Caco-2 (cell line): ENCODE measurements at places on chromosomes 16 and 17.

DNA sequence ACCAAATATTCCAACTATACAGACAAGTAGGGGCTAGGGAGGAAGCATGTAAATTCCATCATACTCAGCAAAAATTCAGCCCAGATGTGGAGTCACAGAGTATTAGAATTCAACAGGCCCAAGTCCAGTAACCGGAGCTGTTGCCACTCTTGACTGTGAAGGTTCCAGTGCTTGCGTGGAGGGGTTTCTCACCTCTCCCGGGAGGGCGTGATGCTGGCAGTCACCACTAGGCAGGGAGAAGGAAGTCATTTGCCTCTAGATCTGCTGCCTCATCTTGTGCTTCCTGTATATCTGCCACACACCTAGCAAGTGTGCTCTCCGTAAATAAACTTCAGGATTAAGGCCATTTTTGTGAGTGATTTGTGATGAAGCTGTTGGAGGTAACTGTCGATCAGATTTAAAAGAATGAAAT, 1.0 kb upstream of the CKLF start:
- DNase-seq: peak; percentile 78

DNA sequence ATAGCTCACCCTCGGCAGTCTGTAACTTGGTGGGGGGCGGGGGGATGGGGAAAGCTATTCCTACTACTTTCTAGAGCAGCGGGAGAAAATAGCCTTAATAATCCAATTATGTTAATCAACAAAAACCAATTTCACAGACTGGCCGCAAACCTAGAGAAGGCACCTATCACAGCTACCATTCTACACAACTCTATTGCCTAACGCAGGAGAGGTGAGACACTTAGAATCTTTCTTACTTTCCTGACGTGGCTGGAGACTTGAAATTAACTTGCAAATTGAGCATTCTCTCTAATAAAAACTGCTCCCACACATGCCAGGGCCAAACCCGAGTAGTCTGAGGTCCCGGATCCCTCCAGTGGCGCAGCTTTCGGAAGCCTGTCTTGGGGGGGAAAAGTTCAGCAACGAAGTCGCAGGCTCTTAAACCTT, 794 bp downstream of the SMG6 start:
- DNase-seq: no peak

GRCh38 chr16:58306327-58306726, 11.5 kb upstream of the PRSS54 start:
- no peak for DNase-seq

DNA sequence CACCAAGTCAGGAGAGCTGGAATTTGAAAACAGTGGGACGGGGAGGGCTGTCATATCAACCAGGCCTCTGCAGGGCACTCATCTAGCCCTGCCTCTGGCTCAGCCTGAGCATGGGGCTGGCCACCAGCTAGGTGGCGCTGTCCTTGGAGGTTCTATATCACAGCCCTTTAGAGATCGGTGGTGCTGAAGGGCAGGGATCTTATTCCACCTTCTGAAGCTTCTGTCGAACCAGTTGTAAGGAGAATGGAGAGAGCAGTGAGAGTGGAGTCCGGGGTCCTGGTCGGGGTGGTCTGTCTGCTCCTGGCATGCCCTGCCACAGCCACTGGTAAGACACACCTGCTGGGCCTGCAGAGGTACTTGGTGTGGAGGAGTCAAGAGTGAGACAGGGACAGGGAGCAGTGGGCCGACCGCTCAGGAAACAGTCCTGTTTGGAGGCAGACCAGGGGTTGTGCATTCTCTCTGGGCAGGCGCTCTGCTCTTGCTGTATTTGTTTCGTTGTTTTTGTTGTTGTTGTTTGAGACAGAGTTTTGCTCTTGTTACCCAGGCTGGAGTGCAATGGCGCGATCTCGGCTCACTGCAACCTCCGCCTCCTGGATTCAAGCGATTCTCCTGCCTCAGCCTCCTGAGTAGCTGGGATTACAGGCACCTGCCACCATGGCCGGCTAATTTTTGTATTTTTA, at the start of gene CES3:
Gene CES3 (plus strand): TSS at position 202 of the 680 bp plus-strand sequence. CDS start 42 bp downstream, at position 244.
- peak; percentile 83 for DNase-seq

GRCh38 chr16:66862023-66862520, 17.9 kb downstream of the CA7 start:
- DNase-seq: no peak

DNA sequence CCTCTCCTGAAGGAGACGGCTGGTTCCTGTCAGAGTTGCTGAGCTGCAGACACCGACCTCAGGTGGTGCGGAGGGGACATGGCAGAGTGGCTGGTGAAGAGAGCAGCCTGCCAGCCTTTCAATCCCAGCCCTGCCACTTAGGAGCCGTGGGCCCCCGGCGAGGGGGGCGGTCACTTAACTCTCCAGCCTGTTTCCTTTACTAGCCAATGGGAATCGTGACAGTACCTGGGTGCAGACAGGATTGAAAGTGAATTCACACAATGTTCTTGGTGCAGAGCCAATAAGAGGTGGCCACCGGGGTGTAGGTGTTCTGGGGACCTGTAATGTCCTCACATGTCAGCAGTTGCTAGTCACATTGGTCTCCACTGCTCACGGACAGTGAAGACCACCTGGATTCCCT, 13.5 kb downstream of the ACE start:
- DNase-seq: no peak

- DNase-seq: no peak
These were observed 139.3 kb downstream of the GAS7 start for GRCh38 chr17:10058921-10059683.

DNA sequence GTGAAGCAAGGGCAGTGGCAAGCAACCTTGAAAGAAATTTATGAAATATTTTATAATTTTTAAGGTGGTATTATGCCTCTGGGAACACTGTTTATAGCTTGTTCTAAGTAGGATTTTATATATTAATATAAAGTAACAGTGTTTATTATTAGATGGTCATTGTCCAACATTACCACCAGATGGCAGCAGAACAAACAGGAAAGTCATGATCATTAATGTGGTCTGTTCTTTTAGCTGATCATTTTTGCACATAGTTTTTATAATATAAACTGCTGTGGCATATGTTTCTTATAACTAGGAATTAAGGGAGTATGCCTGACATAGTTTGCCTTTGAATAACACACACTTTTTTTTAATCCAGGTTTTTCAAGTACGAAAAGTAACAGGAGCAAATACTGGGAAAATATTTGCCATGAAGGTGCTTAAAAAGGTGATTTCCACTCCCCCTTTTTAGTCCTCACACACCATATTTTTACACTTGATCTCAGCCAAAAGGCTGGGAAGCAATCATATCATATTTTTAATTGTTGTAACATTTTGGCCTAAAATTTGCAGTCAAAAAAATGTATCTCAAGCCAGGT, 21.4 kb downstream of the RPS6KB1 start:
- peak; percentile 50 for DNase-seq

DNA sequence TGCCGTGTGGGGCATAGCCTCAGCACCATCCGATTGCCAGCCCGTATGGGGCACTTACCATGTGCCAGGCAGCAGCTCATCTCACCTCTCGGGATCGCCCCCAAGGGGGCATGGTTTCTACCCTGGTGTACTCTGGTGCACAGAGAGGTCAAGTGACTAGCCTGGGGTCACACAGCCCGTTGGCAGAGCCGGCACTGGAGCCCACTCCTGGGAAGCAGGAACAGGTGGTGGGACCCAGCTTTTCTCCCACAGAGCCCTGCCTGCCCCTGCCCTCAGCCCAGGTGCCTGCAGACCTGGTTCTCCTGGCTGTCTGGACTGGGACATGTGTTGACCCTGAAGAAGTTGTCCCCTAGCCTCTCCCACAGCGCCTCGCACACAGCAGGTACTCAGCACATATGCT, 141.8 kb upstream of the CIBAR2 start:
- DNase-seq: no peak

DNA sequence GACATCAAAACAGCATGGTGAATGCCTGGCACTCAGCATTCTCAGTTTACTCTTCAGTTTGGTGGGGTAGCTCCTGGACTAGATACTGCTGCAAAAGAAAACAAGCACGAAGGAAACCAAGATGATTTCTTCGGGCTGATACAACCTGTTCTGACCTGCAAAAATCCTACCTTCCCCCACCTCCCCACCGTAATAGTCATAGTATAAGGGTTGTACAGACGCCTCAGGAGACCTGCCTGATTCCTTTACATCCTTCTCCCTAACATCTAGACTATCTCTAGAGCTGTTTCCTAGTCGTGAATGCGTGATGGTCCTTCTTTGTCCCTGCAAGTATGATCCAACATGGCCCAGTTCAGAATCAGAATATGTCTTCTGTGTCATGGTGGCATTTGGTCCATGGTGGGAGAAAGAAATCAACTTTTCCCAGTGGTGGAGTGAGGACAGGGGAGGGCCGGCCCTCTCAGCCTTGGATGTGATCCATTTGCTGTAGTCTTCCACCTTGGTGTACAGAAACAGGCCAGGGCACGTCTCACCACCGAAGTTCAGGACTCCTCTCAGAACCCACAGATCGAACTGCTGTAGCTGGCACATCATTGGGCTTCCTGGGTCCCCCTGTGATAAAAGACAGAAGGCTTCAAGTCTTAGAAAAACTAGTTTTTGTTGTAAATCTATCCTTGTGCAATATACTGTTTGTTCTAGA, 14.5 kb downstream of the PRSS54 start:
- DNase-seq: no peak

DNA sequence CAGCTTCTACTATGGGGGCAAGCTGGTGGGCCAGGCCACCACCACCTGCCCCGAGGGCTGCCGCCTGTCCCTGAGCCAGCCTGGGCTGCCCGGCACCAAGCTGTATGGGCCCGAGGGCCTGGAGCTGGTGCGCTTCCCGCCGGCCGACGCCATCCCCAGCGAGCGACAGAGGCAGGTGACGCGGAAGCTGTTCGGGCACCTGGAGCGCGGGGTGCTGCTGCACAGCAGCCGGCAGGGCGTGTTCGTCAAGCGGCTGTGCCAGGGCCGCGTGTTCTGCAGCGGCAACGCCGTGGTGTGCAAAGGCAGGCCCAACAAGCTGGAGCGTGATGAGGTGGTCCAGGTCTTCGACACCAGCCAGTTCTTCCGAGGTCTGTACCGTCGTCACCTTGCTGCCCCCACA, 19.5 kb downstream of the IRF8 start:
- DNase-seq: no peak

DNA sequence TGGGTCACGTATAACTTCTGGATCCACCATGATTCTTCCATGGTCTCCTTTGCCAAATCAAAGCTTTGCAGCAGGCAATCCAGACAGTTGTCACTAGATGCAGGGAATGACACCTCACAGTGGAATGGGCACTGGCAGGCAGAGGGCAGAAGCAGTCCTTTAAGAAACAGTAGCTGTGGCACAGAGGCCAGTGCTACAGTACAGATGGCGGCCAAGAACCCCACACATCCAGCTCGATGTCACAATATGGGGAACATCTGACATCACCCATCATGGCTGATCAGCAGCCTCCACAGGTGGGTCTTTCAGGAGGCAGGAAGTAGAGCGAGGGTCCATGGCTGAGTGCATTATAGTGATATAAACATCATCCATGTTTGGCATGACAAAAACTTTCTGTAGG, 18.8 kb upstream of the ERN1 start:
- no peak for DNase-seq

DNA sequence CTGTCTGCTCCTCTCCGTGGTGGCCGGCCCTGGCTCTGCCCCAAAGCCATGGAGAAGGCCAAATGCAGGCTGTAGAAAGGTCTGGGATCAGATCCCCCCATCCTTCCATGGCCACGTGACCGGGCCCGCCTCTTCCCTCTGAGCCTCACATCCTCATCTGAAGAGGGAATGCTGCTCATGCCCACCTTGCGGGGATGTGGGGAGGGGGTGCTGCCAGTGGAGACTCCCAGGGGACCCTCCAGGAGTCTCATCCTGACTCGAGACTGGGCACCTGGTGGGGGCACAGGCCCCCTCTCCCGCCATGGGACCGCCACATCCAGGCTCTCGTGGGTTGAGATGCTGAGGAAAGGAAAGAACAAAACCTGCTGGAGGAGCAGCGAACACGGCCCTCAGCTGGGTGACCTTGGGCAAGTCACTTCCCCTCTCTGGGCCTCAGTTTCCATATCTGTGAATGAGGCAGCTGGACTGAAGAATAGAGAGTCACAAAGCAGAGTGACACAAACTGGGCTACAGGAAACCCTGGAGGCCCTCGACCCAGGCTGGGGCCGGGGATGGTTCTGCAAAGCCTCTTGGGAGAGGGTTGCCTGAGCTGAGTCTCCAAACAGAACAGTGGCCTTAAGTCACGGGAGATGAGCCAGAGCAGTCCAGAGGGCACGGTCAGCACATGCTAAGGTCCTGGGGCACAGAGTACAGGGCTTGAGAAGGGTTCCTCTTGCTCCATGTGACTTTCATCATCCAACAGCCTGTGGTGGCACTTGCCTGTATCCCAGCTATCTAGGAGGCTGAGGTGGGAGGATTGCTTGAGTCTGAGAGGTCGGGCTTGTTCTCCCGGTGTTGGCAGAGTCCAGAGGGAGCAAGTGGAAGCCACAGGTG, 30.1 kb downstream of the SOCS1 start:
- DNase-seq: no peak

- peak; percentile 90 for DNase-seq
These were observed 102.4 kb downstream of the ABCC12 start for GRCh38 chr16:48053418-48053745.

- no peak for DNase-seq
These were observed 102.8 kb downstream of the XYLT1 start for GRCh38 chr16:17367923-17368322.

- DNase-seq: no peak
These were observed 480.0 kb downstream of the PMP22 start for GRCh38 chr17:14784997-14785696.

DNA sequence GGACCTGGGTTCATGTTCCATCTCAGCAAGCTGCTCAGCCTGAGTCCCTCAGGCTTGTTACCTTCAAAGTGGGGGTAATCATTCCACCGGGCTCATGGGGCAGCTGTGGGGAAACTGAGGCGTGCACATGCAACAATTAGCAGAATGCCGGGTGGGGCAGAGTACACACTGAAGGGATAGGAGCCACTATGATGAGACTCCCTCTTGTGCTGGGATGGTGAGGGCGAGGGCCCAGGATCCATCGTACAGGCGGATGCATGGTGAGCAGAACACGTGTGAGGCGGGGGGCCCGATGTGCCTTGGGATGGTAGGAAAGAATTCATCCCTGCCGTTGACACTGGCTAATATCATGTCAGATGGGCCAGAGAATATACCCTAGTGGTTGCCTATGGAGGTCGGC, 25.5 kb upstream of the MAP3K14 start:
- no peak for DNase-seq

DNA sequence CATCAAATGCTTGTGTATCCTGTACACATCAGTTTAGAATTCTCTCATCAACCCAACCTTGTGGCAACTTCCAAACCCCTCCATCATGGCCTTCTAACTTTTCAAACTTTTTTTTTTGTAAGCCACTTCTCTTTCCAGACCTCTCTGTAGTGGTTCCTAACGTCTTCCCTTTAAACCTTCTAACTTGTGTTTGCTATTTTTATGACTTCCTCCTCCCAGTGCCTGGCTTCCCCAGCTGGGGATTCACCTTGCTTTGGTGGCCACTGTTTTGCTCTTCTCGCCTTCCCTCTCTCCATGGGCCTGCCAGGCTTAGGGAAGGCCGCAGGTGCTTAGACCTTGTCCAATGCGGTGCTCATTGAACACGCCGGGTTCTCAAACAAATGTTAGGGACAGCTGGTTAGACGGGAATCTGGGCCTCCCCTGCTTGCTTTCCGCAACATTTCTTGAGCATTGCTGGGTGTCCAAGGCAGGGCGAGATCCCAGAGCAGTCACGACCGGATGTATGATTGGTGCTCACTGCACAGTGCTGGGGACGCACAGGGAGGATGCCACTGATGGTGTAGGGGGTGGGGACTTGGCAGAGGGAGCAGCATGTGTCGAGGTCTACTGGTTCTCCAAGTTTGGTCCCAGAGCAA, 1.1 kb upstream of the XYLT2 start:
- DNase-seq: no peak
